ENCODE measurements at places on chromosomes 3 and 15. TPM values are rescaled to one million over a fixed set of nuclear protein-coding genes. Genes with fewer than 3 reads are reported as not detected.

The GOLGA6L7 gene
- not detected for total RNA-seq

The SPRED1 gene
- total RNA-seq: 94.4 TPM

The ITIH1 gene
- total RNA-seq: not detected

The MESP2 gene
- total RNA-seq: not detected

The ATP13A4 gene
- 7.7 TPM for total RNA-seq

The C3orf85 gene
- not detected for total RNA-seq

All from urinary bladder (tissue), 4 donors.